CD14-positive monocyte (primary cell): ENCODE measurements at places on chromosomes 2 and 18.

DNA sequence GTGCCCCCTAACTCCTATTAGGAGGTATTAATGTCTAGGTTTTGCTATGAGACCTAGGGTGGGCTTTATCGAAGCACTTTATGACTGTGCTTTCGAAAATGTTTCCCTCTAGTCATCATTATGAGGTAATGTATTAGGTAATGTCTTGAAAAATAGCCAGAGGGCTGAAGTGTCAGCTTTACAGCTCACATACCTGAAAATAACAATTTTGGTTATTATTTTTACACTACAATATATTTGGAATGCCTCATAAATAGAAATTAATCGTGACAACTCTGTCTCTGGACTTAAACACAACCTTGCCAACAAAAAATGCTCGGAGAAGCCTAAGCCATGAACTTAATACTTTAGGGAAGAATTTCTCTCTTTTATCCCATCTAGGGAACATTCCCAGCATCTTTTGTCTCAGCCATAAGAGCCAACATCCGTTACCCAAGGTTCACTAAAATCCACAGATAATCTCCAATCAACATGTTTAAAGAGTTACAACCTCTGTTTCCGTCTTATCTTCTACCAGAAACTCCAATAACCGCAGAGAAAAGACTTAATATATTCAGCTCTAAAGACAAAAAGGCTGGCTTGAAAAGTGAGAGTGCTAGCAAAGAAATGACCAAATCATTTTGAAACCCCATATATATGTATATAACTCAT lies 130.9 kb upstream of the RND3 start:
- DNase-seq = no peak

DNA sequence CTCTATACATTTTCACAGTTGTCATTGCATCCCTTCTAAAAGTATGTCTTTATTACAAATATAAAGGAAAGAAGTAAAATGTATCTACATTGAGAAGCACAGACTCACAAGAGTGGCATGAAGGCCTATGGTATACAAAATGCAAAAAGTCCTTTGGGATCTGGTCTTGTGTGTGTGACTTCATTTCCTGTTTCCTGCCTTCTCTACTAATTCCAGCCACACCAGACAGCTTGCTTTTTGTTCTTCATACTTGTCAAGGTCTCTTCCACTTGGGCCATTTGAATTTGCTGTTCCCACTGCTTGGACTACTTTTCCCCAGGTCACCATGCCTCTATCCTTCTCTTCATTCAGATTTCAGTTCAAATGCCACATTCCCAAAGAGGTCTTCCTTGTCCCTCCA lies 6.7 kb upstream of the PNO1 start:
- no peak for DNase-seq

- no peak for DNase-seq
Observed at GRCh38 chr2:2743164-2743571, 412.1 kb upstream of the MYT1L start.

DNA sequence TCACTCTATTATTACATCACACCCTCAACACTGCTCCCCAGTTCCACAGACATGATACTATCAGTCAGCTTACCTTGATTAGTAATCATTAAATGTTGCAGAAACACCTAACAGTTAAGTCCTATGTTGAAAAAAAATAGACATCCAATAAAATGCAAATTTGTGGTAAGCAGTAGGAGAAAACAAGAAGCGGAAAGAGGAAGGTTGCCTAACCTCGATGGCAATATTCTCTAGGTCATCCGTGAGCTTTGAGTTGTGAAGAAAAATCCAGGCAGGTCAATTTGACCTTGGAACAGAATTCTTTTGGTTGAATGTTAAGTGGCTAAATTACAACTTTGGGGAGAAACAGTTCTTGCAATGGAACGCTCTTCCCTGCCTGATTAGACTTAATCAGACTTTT lies 264.4 kb downstream of the AFF3 start:
- DNase-seq = peak; percentile 70
